AG09319 (cell line): ENCODE measurements at places on chromosomes 5 and 9.
A peak's percentile ranks its signal among the peaks of the same experiment; 100 is the strongest.

DNA sequence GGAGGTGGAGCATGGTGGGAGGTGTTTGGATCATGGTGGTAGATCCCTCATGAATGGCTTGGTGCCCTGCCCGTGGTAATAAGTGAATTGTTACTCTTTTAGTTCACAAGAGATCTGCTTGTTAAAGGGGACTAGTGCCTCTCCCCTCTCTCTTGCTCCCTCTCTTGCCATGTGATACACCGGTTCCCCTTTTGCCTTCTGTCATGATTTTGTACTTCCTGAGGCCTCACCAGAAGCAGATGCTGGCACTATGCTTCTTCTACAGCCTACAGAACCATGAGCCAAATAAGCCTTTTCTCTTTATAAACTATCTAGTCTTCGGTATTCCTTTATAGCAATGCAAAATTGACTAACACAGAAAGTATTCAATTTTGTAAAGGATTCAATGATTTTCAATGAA, 817.1 kb downstream of the TLR4 start:
- DNase-seq = no peak

- no peak for DNase-seq
Measured at GRCh38 chr9:121620325-121620673, 31.1 kb upstream of the DAB2IP start.

DNA sequence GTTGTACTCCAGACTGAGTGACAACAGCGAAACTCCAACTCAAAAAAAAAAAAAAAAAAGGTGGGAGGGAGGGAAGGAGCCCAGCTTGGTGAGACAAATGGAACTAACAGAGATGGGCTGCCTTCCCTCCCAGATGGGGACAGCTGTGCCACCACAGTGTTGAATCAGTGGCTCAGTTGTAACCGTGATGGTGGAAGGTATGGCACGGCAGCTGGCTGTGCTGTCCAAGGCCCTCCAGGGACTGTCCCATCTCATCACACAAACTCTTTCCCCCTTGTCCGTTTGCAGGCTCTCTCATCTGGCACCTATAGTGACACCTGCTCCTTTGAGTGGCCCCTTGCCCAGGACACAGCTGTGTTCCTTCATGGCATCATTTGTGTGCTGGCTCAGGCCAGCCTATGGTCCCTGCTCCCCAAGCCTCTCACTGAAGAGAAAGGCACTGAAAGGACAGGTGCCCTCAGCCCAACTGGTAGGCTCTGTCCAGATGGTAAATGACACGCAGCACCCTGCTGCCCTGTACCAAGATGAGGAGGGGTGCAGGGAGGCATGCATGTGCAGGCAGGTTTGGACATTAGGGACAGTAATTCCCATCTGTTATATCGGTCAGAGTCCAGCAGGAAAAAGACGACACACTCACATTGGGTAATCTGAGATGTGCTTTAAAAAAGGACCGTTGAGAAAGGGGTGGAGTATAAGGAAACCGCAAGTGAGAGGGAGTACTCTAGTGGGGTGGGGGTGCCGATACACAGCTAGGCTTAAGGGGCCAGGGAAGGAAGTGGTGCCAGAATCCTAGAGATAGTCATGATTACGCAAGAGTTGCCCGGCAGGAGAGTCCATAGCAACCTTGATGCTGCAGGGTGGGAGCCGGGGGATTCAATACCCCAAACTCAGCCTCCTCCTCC, 4.3 kb downstream of the SMIM33 start:
- DNase-seq = peak; percentile 68

DNA sequence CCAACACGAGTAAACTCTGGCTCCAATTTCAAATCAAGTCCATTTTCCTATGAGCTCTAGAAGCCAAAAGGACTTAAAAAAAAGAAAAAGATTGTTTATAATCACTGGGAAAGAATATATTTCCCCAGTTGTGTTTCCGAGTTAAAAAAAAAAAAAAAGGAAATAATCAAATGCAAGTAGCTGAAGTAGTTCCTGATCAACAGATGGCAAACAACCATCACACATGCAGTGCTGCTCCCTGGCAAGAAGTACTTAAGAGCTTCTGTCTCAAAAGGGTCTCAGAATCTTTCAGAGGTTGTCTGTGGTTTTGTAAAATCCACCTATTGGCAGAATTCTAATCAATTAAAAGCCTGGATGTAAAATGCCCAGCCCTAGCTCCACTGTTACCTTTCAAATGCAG, 387.9 kb downstream of the RAB3C start:
- no peak for DNase-seq

GRCh38 chr5:32222723-32223470, 48.8 kb upstream of the GOLPH3 start:
- no peak for DNase-seq

- DNase-seq = no peak
Measured at GRCh38 chr9:83218411-83219090, 155.6 kb upstream of the RASEF start.

DNA sequence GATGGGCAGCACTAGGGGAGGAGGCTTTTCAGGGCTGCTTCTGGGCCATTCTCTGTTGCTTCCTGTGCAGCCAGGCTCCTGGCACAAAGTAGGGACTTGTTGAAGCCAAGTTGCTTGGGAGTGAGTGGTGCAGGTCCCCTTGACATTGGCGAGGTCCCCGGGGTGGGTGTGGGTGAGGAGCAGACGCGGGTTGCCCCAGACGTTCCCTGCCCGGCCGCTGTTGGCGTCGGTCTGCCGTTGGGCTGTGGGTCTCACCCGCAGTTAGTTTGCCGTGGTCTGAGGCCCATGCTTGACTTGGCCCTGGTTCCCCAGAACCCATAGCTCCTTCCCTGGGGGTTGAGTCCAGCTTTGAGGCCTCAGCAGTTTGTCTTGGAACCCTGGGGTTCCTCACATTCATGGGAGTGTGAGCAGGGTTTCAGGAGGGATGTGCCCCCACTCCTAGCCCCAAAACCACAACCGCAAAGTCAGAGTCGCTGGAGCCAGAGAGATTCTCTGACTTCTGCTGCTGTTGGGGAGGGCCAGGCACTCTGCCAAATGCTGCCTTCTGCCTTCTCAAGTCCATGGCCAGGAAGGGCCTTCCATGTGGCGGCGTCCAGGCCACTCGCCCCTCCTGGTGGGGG, 77.5 kb downstream of the RXRA start:
- DNase-seq = peak; percentile 79

DNA sequence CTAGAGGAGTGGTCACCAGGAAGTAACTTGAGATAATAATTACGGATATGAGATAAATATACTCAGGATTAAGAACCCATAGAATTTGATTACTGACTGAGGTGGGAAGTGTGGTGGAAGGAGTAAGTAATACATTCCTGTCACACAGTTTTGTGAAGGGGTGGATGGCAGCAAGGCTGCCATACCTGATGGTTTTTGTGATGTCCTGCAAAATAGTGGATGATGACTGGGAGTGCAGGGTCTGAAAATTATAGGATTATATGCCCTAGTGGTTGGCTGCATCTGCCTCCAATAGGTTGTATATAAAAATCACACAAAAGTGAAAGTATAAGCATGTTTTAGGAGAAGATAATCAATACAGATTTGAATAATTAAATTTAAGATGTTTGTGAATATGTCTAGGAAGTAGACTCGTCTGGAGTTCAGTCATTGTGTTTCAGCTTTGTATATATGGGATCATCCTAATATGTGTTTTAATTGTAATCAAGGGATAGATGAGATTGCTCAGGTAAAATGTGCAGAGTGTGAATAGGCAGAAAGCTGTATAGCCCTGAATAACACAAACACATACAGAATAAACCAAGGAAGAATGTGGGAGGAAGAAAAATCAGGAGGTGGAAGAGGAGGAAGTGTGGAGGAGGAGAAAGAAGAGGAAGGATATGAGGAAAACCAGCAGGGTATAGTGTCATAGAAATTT, 5.5 kb downstream of the SELENOP start:
- no peak for DNase-seq
